ENCODE measurements at places on chromosomes 16 and 17.

GRCh38 chr17:6108382-6108781 is 38.2 kb downstream of the WSCD1 start:
- no peak for DNase-seq

DNA sequence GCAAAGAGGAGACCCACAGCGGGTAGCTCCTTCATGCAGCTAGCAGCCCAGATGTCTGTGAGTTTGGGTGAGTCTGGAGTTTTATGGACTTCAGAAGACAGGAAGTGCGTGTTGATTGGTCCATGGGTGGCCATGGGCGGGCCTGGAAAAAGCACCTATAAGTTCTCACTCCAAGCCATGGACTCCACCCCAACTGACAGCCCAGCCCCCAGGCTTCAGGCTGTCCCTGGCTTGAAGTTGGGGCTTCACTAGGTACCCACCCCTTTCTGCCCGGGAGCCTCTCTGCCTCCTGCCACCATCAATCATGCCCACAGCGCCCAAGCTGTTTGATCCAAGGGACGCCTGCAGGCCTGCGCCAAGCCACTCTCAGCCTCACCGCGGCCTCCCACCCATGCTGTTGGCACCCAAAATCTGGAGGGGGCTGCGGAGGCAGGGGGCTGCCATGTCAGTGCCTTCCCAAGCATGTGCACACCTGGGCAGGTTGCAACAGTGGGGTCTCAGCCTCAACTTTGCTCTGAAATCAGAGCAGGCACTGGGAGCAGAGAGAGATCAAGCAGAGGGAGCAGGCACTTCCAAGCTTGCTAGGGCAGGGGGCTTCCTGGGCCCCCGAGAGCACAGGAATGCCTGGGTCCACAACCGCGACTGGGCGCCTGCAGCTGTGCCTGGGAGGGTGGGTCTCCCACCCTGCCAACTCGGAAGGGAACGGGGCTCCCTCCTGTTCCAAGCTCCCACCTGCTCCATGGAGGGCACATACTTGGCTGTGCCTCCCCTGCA is 1503.7 kb downstream of the CDH11 start:
- peak; percentile 72 for DNase-seq

DNA sequence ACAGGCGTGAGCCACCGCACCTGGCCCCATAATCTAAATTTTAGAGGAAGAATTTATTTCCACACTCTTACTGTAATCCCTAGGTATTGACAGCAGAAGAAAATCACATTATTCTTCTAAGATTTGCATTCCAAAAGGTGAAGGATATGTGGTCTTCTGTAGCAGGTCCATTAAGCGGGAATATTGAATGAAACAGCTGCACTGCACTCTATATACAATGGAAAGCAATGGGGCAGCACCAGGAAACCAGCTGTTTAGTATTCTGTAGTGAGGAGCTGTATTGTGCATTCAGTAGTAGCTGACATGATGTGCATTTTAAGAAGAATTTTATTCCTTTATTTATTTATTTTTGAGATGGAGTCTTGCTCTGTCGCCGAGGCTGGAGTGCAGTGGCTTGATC is 49.6 kb downstream of the PSMD12 start:
- no peak for DNase-seq

- no peak for DNase-seq
These were observed 52.3 kb downstream of the KPNA2 start for GRCh38 chr17:68087851-68088250.

GRCh38 chr17:10316801-10317542 is 55.8 kb downstream of the MYH13 start:
- DNase-seq, result peak; percentile 48

GRCh38 chr17:34620458-34620857 is 41.1 kb downstream of the TMEM132E start:
- no peak for DNase-seq

- no peak for DNase-seq
These were observed 8.8 kb downstream of the KIAA0513 start for GRCh38 chr16:85036236-85037049.

DNA sequence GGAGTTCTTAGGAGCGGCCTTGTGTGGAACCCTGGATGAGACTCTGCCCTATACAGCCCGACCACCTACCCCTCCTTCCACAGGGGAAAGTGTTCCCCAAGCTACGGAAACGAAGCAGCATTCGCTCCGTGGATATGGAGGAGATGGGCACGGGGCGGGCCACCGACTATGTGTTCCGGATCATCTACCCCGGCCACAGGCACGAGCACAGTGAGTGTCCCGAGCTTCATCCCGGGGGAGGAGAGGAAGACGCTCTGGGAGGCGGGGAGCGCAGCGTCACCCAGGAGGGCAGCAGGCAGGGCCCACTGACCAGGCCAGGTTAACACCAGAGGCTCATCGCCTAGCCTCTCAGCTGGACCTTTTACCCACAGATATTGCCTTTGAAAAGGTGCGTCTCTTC is 27.8 kb downstream of the SGSM2 start:
- no peak for DNase-seq

DNA sequence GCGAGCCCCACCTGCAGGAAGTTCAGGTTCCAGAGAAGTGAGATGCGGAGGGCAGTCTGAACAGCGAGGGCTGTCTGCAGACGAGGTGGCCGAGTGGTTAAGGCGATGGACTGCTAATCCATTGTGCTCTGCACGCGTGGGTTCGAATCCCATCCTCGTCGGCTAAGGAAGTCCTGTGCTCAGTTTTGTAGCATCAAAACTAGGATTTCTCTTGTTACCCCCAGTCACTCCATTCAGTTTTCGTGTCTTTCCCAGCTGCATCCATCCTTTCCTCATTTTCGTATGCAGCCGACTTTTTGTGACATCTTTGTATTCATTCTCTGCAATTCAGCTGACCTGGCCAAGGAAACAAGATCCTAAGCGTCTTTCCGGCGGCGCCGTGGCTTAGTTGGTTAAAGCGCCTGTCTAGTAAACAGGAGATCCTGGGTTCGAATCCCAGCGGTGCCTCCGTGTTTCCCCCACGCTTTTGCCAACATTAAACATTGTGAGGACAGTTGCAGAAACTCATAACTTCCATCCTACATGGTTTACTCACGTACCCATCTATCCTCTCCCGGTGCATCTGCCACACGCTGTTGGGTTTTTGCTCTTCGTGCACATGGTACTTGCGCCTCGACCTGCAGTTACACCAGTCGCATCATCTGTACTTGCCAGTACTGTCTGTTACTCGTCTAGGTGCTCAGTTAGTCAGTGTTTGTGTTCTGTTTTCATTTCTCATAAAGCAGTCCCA is 3.0 kb downstream of the BORCS6 start:
- peak; percentile 98 for DNase-seq

DNA sequence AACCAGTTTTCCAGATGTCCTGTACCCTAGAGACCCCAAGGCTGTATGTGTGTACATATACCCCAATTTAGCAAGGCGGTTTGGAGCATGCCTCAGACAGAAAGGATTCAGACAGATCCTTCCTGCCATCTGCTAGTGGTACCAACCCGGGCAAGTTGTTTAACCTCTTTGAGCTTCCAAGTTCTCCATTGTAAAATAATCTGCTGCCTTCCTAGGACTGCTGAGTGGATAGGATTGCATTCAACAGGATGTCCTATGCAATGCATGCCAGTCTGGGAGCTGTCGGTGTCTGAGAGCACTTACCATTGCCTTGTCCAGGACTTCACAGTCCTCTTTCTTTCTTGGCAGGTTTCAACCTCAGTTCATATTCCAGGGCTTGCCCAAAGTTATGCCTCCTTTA is 1.9 kb downstream of the CDH13 start:
- no peak for DNase-seq

DNA sequence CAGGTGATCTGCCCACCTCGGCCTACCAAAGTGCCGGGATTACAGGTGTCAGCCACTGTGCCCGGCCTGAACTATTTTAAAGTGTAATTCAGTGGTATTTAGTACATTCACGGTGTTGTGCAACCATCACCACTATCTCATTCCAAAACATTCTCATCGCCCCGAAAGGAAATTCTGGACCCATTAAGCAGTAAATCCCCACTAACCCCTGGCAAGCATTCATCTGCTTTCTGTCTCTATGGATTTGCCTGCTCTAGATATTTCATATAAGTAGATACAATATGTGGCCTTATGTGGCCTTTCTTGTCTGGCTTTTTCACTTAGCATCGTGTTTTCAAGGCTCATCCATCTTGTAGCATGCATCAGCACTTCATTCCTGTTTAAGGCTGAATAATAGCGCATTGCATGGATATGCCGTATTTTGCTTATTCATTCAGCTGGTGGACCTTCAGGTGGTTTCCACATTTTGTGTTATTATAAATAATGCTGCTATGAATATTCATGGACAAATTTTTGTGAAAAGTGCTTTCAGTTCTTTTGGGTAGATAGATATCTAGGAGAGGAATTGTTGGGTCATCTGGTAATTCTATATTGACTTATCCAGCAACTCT is 8.4 kb upstream of the HERPUD1 start:
- no peak for DNase-seq

DNA sequence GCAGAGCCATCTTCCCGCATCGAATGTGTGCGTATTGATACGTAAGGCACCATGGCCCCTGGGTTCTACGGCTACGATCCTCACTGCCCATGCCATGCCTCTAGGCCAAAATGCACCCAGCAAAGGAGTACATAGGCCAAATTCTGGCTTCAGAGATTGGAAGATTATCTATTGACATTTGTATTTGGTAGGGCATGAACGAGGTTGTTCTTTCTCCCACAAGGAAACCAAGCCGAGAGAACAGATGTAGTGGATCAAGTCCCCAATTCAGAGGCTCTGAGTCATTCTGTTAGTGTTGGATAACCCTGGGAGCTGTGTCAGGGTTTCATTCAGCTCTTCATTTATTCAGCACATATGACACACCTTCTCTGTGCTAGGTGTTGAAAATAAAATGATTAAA is 36.5 kb downstream of the HOXB1 start:
- DNase-seq, result peak; percentile 71

DNA sequence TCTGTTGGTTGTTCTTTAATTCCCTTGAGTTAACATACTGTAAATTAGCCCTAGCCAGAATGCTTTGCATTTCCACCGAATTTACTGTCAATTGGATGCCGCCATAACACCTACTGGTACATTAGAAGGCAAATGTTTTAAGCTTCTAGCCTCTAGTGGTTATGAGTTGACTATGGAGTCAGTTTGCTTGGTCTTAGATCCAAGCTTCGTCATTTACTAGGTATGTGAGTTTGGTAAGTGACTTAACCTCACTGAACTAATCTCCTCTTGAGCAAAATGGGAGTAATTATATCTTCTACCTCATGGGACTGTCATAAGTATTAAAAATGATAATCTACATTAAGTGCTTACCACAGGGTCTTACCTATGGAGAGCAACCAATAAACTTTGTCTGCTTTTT is 20.4 kb upstream of the CDH11 start:
- no peak for DNase-seq

- peak; percentile 89 for DNase-seq
These were observed at the start of gene MT1F for GRCh38 chr16:56657555-56658326. MT1F (plus strand) TSS chr16:56657959; CDS start chr16:56658059, 100 bp downstream.

All from kidney tubule cell (primary cell).